H1 (cell line): ENCODE measurements at places on chromosomes 6 and 20. TPM values are rescaled to one million over a fixed set of nuclear protein-coding genes. Genes with fewer than 3 reads are reported as not detected.

The RTEL1 gene
- 16.2 and 24.3 TPM in 2 replicates for polyA plus RNA-seq

The OVOL2 gene
- polyA plus RNA-seq = 11.0 and 15.1 TPM in 2 replicates

The XKR7 gene
- 2.4 TPM in 2 replicates for polyA plus RNA-seq

The HLA-DQA1 gene
- 0.12 TPM in 1 of 2 replicates, not detected in the other for polyA plus RNA-seq

The PAK5 gene
- 0.49 and 0.54 TPM in 2 replicates for polyA plus RNA-seq

The MOG gene
- polyA plus RNA-seq = 0.17 and 0.19 TPM in 2 replicates

The TMEM151B gene
- 8.0 and 11.6 TPM in 2 replicates for polyA plus RNA-seq

The CTCFL gene
- 0.30 and 0.75 TPM in 2 replicates for polyA plus RNA-seq

The CDH22 gene
- polyA plus RNA-seq = 0.31 and 0.35 TPM in 2 replicates

The FAXC gene
- polyA plus RNA-seq = 13.6 and 23.2 TPM in 2 replicates

The AURKA gene
- 37.5 and 45.8 TPM in 2 replicates for polyA plus RNA-seq

The HEY2 gene
- polyA plus RNA-seq = 9.1 and 12.6 TPM in 2 replicates

The FRK gene
- polyA plus RNA-seq = 0.06 and 0.11 TPM in 2 replicates

The PTCHD4 gene
- polyA plus RNA-seq = 0.11 and 0.17 TPM in 2 replicates

The METTL24 gene
- 0.17 and 0.30 TPM in 2 replicates for polyA plus RNA-seq

The GPR63 gene
- 5.5 and 6.1 TPM in 2 replicates for polyA plus RNA-seq

The VSX1 gene
- polyA plus RNA-seq = 0.05 and 0.14 TPM in 2 replicates

The AKAP12 gene
- polyA plus RNA-seq = 10.6 and 14.6 TPM in 2 replicates

The TENT5A gene
- 0.61 and 0.91 TPM in 2 replicates for polyA plus RNA-seq

The GUCA1A gene
- 23.4 and 24.6 TPM in 2 replicates for polyA plus RNA-seq

The EFCAB8 gene
- polyA plus RNA-seq = 0.02 and 0.06 TPM in 2 replicates

The PRR18 gene
- polyA plus RNA-seq = 0.08 and 0.16 TPM in 2 replicates

The ANGPT4 gene
- polyA plus RNA-seq = 0.25 and 0.33 TPM in 2 replicates

The TCF21 gene
- 0.05 and 0.06 TPM in 2 replicates for polyA plus RNA-seq

The UCKL1 gene
- polyA plus RNA-seq = 91.2 and 106 TPM in 2 replicates

The AGER gene
- polyA plus RNA-seq = 3.8 and 5.5 TPM in 2 replicates

The ME1 gene
- 0.69 and 1.3 TPM in 2 replicates for polyA plus RNA-seq

The SYNDIG1 gene
- 7.8 and 9.1 TPM in 2 replicates for polyA plus RNA-seq

The TRIM15 gene
- 0.18 and 0.19 TPM in 2 replicates for polyA plus RNA-seq

The GMPR gene
- 1.2 and 1.7 TPM in 2 replicates for polyA plus RNA-seq

The TUBB2B gene
- polyA plus RNA-seq = 722 and 951 TPM in 2 replicates

The TREML4 gene
- polyA plus RNA-seq = not detected in 2 replicates
